ENCODE measurements at places on chromosomes 1 and 21.

- no peak for DNase-seq
Observed at GRCh38 chr1:190479050-190479397, 1.4 kb upstream of the BRINP3 start.

DNA sequence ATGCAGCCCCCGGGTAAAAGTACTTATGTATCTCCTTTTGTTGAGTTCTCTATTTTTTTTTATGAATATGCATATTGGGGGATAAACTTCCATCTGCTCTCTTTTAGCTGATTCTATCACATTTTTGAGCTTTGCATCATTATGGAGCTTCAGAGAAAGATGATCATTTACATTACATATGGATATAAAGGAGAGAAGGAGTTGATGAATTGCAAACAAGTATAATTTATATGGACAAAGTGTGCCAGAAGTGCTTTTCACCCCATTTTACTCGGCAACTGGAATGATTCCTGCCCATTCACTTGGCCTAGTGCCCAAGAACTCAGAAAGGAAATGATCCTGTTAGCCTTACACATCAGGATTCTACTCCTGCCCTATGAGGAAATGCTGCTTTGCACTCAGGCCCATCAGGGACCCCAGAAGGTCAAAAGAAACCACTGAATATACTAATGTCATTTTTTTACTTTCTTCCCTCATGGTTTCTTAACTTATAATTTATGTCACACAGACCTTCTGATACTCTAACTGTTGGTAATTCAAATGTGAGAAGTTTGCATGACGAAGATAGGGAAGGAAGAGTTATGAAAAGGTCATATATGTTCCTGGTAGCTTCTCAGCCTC lies 65.6 kb downstream of the SAMSN1 start:
- no peak for DNase-seq

DNA sequence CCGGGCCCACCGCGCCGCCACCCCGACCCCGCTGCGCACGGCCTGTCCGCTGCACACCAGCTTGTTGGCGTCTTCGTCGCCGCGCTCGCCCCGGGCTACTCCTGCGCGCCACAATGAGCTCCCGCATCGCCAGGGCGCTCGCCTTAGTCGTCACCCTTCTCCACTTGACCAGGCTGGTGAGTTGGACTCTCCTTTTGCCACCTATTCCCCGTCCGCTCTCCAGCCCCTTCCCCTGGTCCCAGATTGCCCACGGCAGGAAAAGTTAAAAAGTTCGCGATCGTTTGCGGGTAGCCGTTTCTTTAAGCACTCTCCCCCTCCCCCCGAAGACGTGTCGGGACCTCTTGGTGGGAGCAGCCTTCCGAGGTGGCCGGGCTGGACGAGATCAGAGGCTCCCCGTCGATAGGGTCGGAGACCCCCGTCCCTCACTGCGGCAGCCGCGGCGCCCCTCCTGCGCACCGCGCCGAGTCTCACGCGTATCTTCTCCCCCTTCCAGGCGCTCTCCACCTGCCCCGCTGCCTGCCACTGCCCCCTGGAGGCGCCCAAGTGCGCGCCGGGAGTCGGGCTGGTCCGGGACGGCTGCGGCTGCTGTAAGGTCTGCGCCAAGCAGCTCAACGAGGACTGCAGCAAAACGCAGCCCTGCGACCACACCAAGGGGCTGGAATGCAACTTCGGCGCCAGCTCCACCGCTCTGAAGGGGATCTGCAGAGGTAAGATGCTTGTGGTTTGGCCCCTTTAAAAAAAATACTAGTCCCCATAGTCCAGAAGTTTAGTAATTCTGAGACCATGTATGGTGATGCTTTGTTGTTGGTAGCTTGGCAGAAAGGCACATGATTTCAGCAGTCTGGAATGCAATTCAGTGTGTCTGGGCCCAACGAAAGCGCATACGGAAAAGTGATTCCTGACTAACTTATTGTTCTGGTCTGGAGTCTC lies 576 bp downstream of the CCN1 start:
- DNase-seq = peak; percentile 57

DNA sequence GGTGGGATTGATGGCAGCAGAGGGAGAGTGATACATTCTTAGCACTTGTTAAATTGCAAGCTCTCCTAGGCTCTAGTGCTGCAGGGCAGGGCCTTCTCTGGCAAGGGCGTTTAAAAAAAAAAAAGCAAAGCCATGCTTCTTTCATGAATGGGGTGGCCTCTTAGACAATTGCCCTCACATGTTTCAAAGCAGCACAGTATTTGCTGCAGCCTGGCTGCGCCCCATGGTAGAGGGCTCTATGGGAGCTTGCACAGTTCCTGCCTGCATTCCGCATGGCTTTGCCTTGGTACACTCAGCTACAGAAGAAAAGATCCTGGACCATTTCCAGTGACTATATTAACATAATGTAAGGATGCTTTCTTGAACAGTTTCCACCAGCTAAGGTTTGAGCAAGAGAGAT lies 267.2 kb downstream of the ZNF648 start:
- no peak for DNase-seq

- DNase-seq = no peak
Observed at GRCh38 chr1:225044258-225044657, 114.8 kb downstream of the DNAH14 start.

DNA sequence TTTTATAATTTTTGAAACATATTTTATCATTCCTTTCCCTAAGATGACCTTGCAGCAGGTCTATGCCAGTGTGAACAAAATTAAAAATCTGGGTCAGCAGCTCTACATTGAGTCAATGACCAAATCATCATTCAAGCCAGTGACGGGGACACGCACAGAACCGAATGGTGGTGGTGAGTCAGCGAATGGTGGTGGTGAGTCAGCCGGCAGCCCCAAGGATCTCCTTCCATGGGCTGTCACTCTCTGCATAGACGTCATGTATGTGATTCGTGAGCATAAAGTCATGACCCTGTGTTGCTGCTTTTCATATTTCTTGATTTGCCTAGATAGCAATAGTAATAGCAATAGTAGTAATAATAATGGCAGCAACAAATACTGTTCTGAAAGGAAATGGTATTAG lies 26.3 kb downstream of the PER3 start:
- DNase-seq = peak; percentile 86

DNA sequence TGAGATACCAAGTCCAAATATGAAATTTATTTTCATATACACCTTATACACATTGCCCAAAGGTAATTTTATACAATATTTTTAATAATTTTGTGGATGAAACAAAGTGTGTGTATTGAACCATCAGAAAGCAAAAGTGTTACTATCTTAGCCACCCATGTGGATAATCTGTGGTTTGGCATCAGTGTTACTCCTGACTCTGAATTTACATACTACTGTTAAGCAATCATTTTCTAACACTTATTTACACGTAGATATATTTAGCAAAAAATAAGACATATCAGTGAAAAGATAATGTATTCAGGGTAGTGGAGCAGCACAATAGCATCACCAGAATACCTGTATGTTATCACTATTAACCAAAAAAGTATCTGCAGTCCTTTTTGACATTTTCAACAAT lies 23.8 kb downstream of the DENND2D start:
- no peak for DNase-seq

DNA sequence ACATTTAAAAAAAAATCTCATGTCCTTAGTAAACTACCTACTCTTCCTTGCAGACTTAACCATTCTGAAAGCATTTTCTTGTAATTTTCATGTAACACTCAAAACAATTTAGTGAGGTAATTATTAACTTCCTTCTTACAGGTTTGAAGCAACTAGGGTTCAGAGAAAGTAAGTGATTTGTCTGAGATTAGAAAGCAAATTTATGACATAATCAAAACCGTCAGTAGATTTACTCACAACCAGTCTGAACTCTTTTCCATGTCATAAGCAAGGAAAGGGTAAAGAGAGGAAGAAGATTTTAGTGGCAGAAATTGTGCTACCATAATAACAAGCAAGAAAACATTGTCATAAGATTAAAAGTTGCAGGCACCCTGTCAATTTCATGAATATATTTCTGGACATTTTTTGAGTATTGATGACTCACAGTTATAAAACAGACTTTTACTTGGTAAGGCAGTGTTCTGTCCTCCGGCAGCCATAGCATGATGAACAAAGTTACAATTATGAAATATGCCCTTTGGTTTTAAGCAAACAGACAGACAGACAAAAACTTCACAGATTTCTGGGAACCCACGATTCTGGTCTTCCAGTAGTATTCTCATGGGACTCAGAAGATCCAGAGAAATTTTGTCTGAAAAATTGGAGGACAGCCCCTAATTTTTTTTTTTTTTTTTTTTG lies 707.2 kb downstream of the RWDD3 start:
- DNase-seq = no peak

DNA sequence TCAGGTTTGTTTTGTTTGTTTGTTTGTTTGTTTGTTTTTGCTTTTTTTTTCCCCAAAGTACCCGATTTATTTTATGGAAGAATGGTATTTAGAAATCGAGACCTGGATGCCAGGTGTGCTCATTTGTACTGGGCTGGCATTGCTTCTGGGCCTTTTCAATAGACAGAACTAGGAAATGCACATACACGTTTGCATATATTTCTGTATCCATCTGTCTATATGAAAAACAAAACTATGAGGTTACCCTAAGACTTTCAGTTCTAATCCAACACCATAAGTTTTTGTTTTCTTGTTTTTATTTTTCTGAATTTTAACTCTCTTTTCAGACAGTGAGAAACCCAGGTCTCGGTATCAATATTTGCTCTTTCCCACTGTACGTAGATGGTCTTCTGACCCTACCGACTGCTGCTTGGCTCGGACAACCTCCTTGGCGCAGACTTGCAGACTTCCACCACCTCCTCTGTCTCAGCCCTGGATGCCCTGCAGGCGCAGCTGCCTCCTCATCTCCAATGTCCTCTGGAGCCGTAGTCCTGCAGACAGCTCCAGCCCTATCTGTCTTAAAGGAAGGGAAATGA lies 171.7 kb downstream of the NEK7 start:
- DNase-seq = no peak

- no peak for DNase-seq
Observed at GRCh38 chr1:204222764-204223055, 8.9 kb upstream of the GOLT1A start.

GRCh38 chr1:156797212-156797871 lies 19.3 kb downstream of the SH2D2A start:
- no peak for DNase-seq

DNA sequence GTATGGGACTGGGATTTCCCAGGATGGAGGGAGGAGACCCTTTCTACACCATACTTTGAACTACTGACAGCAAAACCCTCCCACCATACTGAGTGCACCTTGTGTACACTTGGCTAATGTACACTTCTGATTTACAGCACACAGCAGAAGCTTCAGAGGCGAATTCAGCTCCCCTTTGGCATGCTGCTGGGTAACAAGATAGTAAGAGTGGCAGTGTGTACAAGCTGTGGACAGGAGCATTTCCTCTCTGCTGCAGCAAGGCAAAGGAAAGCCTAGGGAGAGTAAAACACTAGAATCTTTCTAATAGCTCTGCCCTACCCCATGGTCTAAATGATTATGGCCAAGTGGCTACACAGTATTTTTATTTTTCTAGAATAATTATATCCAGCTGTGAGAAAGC lies 83.9 kb upstream of the ARTN start:
- DNase-seq = no peak

DNA sequence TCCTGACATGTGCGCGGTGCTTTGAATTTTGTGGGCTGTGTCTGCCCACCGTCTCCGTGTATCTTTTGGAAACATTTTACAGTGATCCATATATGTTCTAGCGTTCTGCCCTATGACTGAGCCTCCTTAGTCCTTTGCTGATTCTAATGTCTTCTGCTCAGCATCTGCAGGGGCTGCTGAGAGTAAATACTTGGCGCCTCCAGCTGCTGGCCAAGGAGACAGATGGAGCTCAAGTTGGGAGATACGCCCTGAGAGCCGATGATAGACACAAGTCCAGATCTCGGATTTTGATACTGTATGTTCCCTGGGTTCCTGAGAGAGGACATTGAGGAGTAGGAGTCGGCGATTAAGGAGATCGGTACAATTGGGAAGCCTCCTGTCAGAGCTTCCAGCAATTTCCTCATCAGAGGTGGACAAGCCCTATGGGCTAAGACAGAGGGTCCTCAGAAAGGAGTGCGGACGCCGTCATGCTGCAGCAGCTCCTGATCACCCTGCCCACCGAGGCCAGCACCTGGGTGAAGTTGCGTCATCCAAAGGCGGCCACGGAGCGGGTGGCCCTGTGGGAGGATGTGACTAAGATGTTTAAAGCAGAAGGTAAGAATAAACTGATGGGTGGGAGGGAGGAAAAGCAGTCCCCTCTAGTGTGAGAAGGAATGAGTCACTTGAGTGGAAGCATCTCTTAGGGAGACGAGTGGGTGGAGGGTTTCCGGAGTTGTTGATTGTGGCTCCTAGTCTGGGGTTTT lies 390 bp downstream of the ZFP69B start:
- peak; percentile 24 for DNase-seq

GRCh38 chr1:31669786-31670592 lies 25.3 kb upstream of the PEF1 start:
- DNase-seq = peak; percentile 89

- DNase-seq = peak; percentile 57
Observed at GRCh38 chr1:41799723-41800122, 119.0 kb downstream of the HIVEP3 start.

- peak; percentile 68 for DNase-seq
Observed at GRCh38 chr21:39632796-39633442, 20.2 kb downstream of the B3GALT5 start.

- peak; percentile 11 for DNase-seq
Observed at GRCh38 chr1:53685272-53686051, 53.5 kb downstream of the GLIS1 start.

DNA sequence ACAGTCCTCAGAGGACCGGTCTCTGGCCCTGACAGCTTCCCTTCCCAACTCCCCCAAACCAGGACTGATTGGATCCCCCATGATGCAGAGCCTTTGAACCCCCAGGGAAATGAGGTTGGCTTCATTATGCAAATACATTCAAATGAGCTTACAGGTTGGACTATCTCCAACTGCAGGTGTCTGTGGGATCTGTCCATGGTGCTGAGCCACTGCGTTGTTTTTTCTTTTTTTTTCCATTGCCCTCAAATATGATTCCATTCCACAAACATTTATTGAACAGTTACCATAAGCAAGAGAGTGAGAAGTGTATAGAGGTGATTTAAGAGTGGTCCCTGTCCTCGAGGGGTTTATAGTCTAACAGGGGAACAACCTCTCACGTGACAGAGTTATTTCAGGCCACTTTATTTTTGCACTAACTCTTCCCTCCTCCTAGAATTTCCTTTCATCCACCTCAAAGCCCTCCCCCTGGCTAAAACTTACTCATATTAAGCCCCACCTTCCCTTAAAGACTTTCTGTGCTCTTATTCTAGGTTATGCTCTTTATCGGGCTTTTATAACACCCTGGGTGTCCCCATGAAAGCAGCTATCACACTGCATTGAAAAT lies 21.9 kb downstream of the DLGAP3 start:
- DNase-seq = no peak

- no peak for DNase-seq
Observed at GRCh38 chr1:178092878-178093493, 918 bp upstream of the RASAL2 start.

- no peak for DNase-seq
Observed at GRCh38 chr1:236342403-236343245, 51.5 kb upstream of the EDARADD start.

GRCh38 chr1:36323636-36324352 lies at the start of gene EVA1B:
Gene EVA1B (minus strand): TSS chr1:36323645. CDS start chr1:36323037, 608 bp downstream.
- DNase-seq = peak; percentile 45
